ENCODE measurements at places on chromosomes 2 and 18.

DNA sequence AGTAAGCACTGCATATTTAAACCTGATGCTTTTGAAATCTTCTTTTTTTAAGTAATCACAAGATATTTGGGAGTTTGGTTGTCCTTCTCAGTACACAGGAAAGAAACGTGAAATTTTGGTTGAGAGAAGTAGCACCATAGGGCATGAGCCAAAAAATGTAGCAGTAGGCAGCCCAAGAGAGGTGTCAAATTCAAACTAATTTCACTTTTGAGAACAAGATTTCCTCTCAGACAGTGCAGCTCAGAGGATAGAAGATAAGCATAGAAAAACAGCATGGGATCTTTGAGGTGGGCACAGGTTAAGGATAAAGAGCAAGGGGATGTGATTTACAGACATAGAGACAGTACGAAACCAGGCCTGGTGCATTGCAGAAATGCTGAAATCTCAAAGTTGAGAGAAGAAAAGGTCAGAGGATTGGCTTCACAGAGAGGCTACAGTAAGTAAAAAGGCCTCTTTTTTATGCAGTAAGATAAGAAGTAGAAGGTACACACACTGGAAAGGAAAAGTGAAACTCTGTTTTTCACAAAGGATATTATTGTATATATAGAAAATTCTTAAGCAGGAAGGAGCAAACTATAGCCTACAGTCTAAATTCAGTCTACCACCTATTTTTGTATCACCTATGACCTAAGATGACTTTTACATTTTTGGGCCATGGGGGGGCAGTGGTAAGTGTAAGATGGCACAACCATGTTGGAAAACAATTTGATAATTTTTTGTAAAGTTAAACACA is 89.8 kb downstream of the PKP4 start:
- DNase-seq: no peak

DNA sequence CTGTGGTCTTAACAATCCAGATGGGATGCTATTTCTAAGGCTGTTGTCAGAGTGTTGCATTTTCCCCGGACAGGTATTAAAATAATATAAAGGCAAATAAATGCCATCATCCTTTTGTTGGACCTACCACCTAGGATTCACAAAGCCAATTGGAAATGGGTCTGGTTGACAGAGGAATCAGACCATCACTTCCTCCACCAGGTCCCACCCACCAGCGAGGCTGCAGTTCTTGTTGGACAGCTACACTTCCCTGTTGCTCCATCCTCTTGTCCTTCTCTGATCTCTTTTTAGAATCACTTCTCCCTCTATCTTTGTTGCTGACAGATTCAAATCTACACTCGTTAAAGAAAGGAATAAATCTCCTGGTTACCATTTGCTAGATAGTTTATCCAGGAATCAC is 1.1 kb downstream of the TMEM169 start:
- DNase-seq: no peak

- no peak for DNase-seq
These were observed 531.9 kb downstream of the XIRP2 start for GRCh38 chr2:167420211-167420610.

DNA sequence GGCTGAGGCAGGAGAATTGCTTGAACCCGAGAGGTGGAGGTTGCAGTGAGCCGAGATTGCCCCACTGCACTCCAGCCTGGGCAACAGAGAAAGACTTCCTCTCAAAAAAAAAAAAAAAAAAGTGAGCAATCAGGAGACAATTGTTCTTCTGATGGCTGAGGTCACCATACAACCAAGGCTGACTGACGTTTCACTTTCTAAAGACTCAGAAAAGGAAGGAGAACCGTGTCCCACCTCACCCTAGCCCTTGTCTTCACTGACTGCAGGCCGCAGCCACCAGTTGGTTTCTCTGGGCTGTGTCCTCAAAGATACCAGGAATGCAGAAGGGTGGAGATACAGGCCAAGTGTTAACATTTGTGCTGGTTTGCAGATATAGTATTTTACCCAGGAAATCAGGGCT is 7.7 kb upstream of the SLC35F6 start:
- DNase-seq: no peak

GRCh38 chr18:78494204-78495085 is 485.2 kb upstream of the SALL3 start:
- no peak for DNase-seq

- no peak for DNase-seq
These were observed 540 bp downstream of the ATP9B start for GRCh38 chr18:79069717-79070151.

DNA sequence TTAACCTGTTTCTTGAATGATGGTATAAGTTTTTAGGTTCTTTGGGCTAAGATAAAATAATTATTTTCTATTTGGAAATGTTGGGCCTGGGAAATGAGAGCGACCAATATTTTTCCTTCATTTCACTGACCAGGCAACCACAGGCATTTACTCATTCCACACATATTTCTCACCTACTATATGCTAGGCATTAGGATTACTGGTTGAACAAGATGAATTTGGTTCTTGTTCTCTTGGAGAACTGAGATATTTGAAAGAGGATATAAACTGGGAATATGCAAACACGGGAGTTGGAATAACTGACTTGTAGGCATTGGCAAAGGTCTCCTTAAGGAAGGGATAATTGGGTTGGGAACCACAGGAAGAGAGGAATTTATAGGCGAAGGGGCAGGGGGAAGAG is 3.9 kb upstream of the MYL1 start:
- no peak for DNase-seq

- DNase-seq: no peak
These were observed 1.6 kb downstream of the ST8SIA3 start for GRCh38 chr18:57353940-57354461.

DNA sequence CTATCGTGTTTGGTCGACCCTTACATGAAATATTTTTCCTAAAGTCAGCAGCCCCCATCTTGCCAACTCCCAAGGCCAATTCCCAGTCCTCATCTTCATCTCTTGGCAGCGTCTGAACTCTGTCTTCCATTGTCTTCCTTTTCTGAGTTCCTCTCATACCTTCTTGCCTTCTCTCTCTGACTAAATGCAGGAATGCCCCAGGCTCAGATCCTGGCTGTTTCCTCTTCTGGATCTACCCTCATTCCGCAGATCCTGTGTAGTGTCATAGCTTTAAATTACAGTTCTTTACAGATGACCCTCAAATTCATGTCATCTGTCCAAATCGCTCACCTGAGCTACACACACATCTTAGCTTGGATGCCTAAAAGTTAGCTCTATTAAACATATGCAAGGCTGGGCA is 94.7 kb downstream of the MMADHC start:
- DNase-seq: no peak

GRCh38 chr18:26999797-27000196 is 134.3 kb upstream of the AQP4 start:
- no peak for DNase-seq

- DNase-seq: no peak
These were observed 118.5 kb upstream of the COL5A2 start for GRCh38 chr2:189298038-189298437.

DNA sequence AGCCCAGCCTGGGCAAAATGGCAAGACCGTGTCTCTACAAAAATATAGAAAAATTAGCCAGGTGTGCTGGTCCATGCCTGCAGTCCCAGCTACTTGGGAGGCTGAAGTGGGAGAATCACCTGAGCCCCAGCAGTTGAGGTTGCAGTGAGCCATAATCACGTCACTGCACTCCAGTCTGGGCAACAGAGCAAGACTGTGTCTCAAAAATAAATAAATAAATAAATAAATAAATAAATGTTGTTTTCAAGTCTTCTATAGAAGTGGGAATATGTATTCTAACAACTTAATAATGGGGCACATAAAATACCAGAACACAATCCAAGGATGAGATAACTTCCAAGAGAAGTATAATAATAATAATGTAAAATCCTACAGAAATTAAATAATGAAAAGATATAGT is 23.9 kb downstream of the ATAD2B start:
- no peak for DNase-seq

- DNase-seq: peak; percentile 71
These were observed 33.6 kb upstream of the RNF149 start for GRCh38 chr2:101341901-101342624.

- no peak for DNase-seq
These were observed 560.9 kb downstream of the LRP1B start for GRCh38 chr2:141569941-141570340.

- no peak for DNase-seq
These were observed 16.9 kb downstream of the SLC66A2 start for GRCh38 chr18:79934311-79935097.

DNA sequence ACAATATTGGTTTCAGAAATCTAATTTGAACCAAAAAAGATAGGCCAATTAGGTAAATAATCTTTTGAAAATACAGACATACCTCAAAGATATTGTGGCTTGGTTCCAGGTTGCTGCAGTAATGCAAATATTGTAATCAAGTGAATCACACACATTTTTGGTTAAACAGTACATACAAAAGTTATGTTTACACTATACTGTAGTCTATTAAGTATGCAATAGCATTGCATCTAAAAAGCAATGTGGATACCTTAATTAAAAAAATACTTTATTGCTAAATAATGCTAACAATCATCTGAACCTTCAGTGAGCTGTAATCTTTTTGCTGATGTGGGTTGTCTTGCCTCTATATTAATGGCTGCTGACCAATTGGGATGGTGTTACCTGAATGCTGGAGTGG is 67.3 kb downstream of the KYNU start:
- DNase-seq: no peak

- no peak for DNase-seq
These were observed 41.4 kb downstream of the B4GALT6 start for GRCh38 chr18:31643003-31643402.

GRCh38 chr18:31901063-31901462 is 41.9 kb downstream of the TRAPPC8 start:
- no peak for DNase-seq

DNA sequence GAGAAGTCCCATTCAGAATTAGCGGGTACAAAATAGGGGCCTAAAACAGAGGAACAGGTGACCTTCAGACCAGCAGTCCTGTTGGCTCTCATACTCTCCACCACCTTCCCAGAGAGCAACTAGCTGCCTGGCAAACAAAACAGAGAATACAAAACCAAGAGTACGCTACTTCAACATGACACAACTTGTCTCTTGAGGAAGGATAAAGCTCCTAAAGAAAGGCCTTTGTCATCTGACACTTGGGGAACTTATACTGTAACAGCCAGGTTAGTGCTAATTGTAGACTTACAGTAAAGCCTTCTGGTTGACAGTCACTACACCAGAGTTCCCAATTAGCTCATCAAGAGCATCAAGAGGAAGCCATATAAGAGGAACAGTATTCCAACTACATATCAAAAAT is 282.1 kb upstream of the NT5C1B start:
- DNase-seq: no peak

- DNase-seq: no peak
These were observed 128.3 kb downstream of the DNER start for GRCh38 chr2:229586012-229586411.

GRCh38 chr18:23578891-23579653 is 7.2 kb downstream of the NPC1 start:
- DNase-seq: no peak

- DNase-seq: no peak
These were observed 640.9 kb upstream of the ZEB2 start for GRCh38 chr2:145160855-145161254.

DNA sequence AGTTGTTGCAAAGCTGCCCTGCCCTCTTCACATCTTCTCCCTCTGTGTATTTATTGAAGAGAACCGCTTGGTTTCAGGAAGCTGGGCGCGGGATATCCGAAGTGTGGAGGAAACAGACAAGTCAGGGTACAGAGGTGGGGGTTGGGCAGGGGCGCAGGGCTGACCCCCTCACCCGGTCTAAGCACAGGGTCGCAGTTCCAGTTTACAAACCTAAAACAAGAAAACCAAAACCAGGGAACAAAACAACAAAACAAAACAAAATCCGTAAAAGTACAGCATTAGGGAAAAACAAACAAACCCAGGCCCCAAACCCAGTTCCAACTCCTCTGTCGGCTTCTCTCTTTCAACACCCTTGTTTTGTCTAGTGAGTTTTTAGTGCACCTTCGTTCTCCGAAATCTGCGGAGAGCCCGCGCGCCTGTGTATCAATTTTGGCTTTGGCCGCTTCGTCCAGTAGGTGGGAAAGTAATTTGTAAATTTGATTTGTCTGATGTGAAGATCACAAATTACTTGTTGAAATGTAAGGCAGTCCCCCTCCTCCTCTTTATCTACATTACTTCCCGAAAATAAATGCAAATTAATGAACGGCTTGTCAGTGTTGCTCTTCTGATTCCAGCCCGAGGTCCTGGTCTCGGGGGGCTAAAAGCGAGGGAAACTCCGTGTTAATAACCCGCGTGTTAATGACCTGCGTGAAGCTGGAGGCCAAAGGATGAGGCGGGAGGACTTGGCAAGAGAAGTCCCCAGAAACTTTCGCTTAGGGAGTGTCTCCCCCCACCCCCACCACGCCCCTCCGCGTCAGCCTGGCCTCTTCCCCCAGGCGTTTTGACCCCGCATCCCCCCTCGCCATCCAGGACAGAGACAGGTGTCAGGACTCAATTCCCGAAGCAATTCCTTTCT is 6.9 kb downstream of the OTX1 start:
- no peak for DNase-seq

GRCh38 chr2:160207804-160208654 is 8.0 kb upstream of the ITGB6 start:
- DNase-seq: peak; percentile 21

DNA sequence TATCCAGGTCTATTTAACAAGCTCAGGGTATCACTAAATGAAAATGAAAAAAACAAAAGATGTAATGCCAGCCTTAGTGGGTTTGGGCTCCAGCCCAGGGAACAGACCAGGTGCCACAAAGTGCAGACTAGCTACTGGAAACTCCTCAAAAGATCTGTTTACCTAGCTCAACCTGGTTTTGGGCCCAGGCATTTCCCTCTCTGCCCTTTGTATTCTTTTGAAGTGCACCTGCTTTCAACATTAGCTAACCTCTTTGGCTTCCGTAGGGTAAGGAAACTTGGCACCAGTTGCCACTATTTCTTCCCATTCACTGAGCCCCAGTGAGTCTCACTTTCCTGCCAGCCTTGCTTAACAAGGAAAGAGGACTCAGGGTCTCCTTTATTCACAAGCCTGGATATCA is 123.6 kb upstream of the CDCA7 start:
- DNase-seq: no peak

- DNase-seq: no peak
These were observed 105.7 kb downstream of the TPO start for GRCh38 chr2:1518867-1519530.

GRCh38 chr18:55233857-55234256 is 274.6 kb upstream of the CCDC68 start:
- no peak for DNase-seq

- DNase-seq: no peak
These were observed 241.0 kb upstream of the RBBP8 start for GRCh38 chr18:22691946-22692710.
